T1000 (cell line): ENCODE measurements at places on chromosomes 1 and 21.

DNA sequence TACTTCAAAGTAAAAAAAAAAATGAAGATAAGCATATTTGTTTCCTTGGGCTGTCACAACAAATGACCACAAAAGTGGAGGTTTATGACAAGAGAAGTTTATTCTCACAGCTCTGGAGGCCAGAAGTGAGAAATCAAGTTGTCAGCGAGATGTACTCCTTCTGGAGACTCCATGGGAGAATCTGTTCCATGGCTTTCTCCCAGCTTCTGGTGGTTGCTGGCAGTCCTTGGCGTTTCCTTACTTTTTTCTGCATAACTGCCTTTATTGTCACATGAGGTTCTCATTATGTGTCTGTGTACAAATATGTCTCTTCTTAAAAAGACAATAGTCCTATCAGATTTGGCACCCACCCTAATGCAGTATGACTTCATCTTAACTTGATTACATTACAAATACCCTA lies 398.3 kb downstream of the KCNT2 start:
- DNase-seq: no peak

- DNase-seq: peak; percentile 42
Measured at GRCh38 chr1:32773018-32773763, 44.0 kb downstream of the YARS1 start.

- no peak for DNase-seq
Measured at GRCh38 chr1:33045246-33045645, 8.6 kb upstream of the AK2 start.

DNA sequence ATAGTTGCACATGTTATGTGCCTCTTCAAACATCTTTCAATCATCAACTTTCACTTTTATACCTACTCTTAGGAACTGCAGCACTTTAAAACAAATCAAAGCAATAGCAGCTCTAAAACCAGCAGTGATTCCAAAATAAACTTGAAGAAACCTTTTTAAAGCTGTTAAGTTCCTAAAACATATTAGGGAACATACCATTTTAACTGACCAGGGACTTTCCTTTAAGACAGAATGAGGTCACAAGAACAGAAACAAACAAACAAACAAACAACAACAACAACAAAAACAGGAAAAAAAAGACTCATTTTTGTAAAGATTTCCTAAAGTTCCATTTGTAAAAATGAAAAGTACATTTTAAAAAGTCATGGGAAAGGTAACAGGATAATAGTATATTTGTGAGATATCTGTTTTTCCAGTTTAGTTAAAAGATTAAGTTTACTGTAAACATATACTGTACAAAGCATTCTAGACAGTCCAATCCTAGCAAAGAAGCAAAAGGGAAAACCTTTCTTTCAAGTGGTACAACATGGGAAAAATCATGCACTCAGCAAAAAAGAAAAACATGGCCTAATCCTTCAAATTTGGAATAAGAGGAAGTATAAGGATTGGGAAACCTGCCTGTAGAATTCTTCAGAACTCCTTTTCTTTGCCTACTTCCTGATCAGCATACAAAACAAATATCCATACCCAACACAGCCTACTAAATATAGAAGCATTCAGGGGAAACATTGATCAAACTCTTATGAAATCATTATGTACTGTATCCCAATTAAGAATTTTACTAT lies 45.5 kb downstream of the EPS15 start:
- no peak for DNase-seq

DNA sequence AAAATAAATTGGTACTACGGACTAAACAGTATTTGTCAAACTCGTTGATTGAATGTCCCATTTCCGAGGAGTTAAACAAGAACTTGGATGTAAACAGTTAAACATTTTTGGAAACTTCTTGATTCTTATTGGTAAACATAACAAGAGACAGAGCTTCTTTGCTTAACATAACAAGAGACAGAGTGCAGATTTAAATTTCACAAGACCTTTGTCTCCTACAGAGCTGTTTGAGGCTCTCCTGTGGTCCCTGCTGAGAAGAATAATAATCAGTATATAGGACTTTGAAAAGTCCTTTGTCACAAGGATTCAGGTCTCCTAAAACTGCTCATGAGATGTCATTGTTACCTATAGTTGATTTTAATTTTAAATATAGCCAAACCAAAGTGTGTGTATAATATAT lies 170.6 kb upstream of the C21orf91 start:
- DNase-seq: no peak
